ENCODE measurements at places on chromosomes 2 and 18.

DNA sequence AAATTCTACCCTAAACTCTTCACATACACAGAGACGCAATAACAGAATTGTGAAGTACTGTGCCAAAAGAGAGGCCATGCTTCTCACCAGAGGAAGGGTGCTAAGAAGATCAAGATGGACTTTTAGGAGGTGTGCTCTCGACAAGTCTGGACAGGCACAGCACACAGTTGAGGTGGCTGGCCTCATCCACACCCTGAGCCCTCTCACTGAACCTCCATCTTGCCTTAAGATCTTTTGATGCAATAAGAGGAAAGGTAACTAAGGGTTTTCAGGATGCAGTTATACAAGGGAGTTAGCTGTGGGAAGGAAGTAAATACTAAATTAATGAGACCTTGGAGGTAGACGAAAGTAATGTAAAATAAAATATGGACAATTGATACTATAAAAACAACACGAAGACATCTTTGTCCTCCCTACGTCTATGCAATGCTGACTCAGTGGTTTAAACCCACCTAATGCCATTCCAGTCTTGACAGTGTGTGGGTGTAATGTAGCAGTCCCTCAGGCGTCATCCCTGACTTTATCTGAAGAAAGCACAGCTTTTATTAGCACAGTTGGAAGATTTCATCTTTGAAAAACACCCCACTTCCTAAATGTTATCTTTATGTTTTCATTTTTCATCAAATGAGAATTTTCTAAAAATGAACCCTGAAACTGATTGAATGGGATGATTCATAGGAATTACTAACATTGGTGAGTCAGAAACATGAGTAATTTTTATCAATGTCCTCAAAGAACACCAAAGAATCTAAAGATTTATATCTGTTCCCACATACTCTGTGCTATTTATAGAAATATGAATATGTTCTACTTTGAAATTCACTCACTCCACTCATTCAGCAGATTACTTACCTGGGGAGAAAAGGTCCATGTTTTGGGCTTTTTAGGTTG is 34.0 kb upstream of the MALL start:
- peaks cover 6% of the 10 kb centered on the region for H3K27me3 ChIP-seq
- no peak overlapping the region for H3K27ac ChIP-seq
- H3K4me1 ChIP-seq: peaks cover 70% of the 10 kb centered on the region
- peak overlapping the region; percentile 25 for H3K4me3 ChIP-seq

DNA sequence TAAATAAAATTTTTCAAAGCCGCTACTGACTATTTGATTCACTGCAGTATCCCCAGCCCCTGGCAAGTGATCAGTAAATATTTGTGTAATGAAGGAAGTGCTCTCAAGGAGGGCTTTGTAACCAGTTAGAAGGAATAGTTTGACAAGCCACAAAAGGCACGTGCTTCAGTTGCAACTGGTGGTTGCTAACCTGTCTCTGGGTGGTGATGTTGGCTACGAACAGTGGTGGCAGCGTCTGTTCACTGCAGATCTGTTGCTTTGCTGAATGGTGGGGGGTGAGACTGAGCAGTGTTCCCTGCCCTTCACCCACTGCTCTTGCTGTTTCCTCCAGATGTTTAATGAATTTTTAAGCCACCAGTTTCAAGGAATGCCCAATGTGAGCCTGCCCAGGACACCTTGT is 73.9 kb upstream of the SIX2 start:
- H3K36me3 ChIP-seq: no peaks in the 10 kb centered on the region
- no peak for DNase-seq
- peaks cover 8% of the 10 kb centered on the region for H3K27me3 ChIP-seq
- no peaks in the 10 kb centered on the region for H3K4me1 ChIP-seq
- H3K27ac ChIP-seq: no peak overlapping the region

- peaks cover 48% of the 10 kb centered on the region for H3K27me3 ChIP-seq
- no peak overlapping the region for H3K27ac ChIP-seq
- peaks cover 7% of the 10 kb centered on the region for H3K36me3 ChIP-seq
- peaks cover 16% of the 10 kb centered on the region for H3K4me1 ChIP-seq
- H3K4me3 ChIP-seq: no peak overlapping the region
- no peak for DNase-seq
These were observed 62.8 kb upstream of the OTOS start for GRCh38 chr2:240203031-240203787.

- no peaks in the 10 kb centered on the region for H3K36me3 ChIP-seq
- H3K27me3 ChIP-seq: peaks cover 81% of the 10 kb centered on the region
- no peaks in the 10 kb centered on the region for H3K4me1 ChIP-seq
- no peak for DNase-seq
- H3K27ac ChIP-seq: no peak overlapping the region
These were observed 30.3 kb upstream of the SEC11C start for GRCh38 chr18:59109375-59109774.

DNA sequence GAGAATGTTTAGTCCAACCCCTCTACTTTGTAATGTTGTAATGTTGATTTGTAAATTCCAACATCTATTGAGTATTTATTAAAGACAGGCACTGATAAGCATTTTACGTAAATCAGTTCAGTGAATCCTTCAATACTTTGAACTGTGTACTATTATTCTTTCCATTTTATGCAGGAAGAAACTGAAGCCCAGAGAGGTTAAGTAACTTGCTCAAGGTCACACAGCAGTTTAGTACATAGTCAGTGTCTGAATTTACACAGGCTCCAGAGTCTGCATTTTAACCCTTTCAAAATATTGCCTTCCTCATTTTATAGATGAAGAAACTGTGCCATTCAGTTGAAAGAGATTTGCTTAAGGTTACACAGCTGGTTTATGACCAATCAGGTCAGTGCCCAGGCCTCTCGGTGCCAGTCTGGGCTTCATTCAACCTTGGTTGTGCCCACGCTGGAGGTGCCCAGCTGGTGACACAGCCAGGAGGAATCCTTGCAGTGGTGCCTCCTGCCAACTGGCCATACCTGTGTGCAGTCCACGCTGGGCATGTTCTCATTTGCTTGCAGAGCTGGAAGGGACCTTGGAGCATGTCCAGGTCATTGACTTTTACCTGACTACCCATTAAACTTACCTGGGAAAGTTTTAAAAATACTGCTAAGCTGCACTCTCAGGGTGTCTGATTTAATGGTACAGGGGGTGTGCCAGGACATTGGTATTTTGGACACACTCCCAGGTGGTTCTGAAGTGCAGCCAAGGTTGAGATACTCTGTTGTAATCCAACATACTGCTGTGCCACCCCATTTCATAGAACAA is 74.3 kb upstream of the CYRIA start:
- no peak for DNase-seq
- no peak overlapping the region for H3K4me3 ChIP-seq
- no peak overlapping the region for H3K27ac ChIP-seq

GRCh38 chr18:79367989-79368388 is 27.7 kb upstream of the NFATC1 start:
- DNase-seq: no peak
- no peak overlapping the region for H3K4me3 ChIP-seq
- peaks cover 4% of the 10 kb centered on the region for H3K36me3 ChIP-seq
- peaks cover 30% of the 10 kb centered on the region for H3K4me1 ChIP-seq

DNA sequence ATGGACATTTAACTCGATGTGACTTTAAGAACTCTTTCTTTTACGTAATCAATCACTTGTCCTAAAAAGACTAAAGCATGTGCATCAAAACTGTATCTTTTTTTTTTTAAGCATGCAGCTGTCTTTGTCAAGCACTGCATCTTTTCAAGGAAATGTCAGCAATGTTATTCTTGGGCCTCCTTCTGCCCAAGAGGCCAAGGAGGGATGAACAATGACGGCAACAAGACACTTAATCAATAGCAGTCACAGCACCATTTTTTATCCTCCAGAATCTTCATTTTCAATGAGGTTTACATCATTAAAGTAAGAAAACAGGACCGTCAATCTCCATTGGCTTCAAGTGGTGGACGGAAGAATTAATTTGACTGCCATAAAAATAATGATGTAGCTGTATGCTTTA is 253.8 kb downstream of the AFF3 start:
- no peaks in the 10 kb centered on the region for H3K36me3 ChIP-seq
- no peaks in the 10 kb centered on the region for H3K27me3 ChIP-seq
- no peak for DNase-seq
- H3K4me3 ChIP-seq: no peak overlapping the region
- H3K4me1 ChIP-seq: no peaks in the 10 kb centered on the region
- H3K27ac ChIP-seq: no peak overlapping the region

- DNase-seq: no peak
- H3K4me1 ChIP-seq: no peaks in the 10 kb centered on the region
- H3K4me3 ChIP-seq: no peak overlapping the region
- H3K36me3 ChIP-seq: no peaks in the 10 kb centered on the region
These were observed 131.9 kb downstream of the MEIS1 start for GRCh38 chr2:66566726-66567399.

GRCh38 chr2:62999905-63000304 is 50.7 kb upstream of the OTX1 start:
- no peaks in the 10 kb centered on the region for H3K36me3 ChIP-seq
- no peak overlapping the region for H3K27ac ChIP-seq
- H3K4me3 ChIP-seq: no peak overlapping the region

GRCh38 chr18:39521164-39521563 is 1955.6 kb upstream of the CELF4 start:
- no peak overlapping the region for H3K4me3 ChIP-seq
- H3K27me3 ChIP-seq: no peaks in the 10 kb centered on the region
- H3K36me3 ChIP-seq: no peaks in the 10 kb centered on the region
- H3K4me1 ChIP-seq: no peaks in the 10 kb centered on the region
- H3K27ac ChIP-seq: no peak overlapping the region
- no peak for DNase-seq

DNA sequence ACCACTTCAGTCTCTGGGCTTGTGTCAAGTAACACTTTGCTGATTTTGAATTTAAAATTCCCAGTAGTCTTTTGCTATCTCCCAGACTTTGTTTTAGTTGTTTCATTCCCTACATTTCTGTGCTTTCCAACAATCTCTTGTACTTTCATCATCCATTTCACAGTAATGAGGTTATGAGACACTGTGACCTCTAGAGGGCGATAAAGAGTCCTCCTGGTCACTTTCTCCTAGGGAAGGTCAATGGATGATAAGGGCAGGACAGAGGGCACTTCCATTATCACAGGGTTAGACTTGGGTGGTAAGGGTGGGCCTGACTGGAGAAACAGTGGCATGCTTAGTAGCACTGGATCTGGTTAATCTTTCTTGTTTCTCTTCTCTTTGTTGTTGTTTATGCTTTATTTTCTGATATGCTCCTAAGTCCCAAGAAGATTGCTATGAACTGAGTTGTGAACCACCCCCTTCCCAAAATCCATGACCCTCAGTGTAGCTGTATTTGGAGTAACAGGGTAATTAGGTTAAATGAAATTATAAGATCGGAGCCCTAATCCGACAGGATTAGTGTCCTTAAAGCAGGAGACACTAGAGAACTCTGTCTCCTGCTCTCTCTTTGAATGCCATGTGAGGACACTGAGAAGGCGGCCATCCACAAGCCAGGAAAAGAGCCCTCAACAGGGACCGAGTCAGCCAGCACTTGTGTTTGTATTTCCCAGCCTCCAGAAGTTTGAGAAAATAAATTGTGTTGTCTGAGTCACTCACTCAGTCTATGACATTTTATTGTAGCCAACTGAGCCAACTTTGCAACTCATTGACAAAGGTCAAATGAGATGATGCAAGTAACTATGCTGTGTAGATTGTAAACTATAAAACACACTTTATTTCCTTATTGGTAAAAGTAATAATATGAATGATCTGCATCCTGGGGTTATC is 779.2 kb downstream of the CNTNAP5 start:
- no peaks in the 10 kb centered on the region for H3K4me1 ChIP-seq
- no peak for DNase-seq
- H3K27ac ChIP-seq: no peak overlapping the region
- no peaks in the 10 kb centered on the region for H3K36me3 ChIP-seq
- no peak overlapping the region for H3K4me3 ChIP-seq
- no peaks in the 10 kb centered on the region for H3K27me3 ChIP-seq

DNA sequence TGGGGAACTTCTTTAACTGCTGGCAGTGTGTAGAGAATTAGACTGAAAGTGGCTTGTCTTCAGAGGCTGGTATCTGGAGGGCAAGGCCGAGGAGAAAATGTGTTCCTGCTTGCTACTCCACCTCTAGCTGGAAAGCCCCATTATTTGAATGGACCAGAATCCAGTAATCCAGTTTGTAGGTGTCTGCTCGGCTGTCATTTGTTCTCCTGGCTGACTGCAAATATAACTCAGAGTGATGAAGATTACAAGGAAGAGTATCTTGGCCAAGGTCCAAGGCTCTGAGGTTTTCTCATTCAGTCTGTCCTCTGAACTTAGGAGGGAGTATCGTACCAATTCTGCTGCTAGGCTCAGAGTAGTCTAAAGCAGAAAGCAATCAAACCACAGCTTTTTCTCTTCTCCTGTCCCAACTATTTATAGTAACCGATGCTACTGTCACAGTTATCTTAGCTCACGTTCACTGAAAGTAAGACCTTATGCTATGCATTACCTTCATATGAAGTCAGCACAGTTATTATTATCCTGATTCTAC is 228.6 kb downstream of the SETBP1 start:
- no peak overlapping the region for H3K27ac ChIP-seq
- DNase-seq: no peak
- peaks cover 23% of the 10 kb centered on the region for H3K4me1 ChIP-seq
- H3K4me3 ChIP-seq: no peak overlapping the region
- peaks cover 3% of the 10 kb centered on the region for H3K36me3 ChIP-seq

DNA sequence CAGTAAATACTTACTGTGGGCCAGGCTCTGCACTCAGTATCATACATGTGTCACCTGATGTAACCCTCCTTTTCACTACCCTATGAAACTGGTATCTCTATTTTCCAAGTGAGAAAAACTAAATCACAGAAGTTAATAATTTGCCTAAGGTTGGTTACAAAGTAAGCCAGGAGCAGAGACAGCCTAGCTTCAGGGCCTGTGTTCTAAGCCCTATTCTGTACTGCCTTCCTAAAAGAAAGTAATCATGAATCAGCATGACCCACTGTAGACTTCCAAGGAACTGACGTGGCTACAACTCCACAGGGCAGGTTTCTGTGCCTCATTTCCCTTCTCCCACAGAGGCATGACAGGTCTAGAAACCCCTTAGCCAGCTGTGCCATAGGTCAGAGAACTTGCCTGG is 14.3 kb downstream of the ZNF142 start:
- peaks cover 18% of the 10 kb centered on the region for H3K36me3 ChIP-seq
- peaks cover 9% of the 10 kb centered on the region for H3K4me1 ChIP-seq
- no peak overlapping the region for H3K4me3 ChIP-seq

Measured in activated T-cell treated with anti-CD3 and anti-CD28 coated beads, Interleukin-2, amount 50 U/mL, for 72 hours (primary cell).